Mesenchymal stem cell (in vitro differentiated cells and primary cell): ENCODE measurements at places on chromosomes 2 and 18.

GRCh38 chr2:217671871-217672270 is 330.9 kb downstream of the TNS1 start:
- no peaks in the 10 kb centered on the region for H3K4me1 ChIP-seq
- H3K27me3 ChIP-seq, result no peaks in the 10 kb centered on the region
- no peaks in the 10 kb centered on the region for H3K36me3 ChIP-seq
- no peak for DNase-seq
- H3K4me3 ChIP-seq, result no peak overlapping the region

DNA sequence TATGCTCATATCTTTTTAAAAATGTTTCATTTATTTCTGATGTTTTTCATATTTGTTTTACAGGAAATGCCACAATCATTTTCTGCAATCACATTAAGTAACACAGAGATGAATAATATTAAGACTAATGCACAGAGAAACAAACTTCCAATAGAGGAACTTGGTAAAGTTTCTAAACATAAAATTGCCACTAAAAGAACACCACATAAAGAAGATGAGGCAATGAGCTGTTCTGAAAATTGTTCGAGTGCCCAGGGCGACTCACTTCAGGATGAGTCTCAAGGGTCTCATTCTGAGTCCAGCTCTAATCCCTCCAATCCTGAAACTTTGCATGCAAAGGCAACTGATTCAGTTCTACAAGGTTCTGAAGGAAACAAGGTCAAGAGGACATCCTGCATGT is 70.4 kb downstream of the APLF start:
- H3K36me3 ChIP-seq, result no peaks in the 10 kb centered on the region
- H3K27me3 ChIP-seq, result no peaks in the 10 kb centered on the region
- DNase-seq, result peak; percentile 20
- H3K4me1 ChIP-seq, result no peaks in the 10 kb centered on the region
- H3K4me3 ChIP-seq, result no peak overlapping the region
- H3K27ac ChIP-seq, result no peak overlapping the region

DNA sequence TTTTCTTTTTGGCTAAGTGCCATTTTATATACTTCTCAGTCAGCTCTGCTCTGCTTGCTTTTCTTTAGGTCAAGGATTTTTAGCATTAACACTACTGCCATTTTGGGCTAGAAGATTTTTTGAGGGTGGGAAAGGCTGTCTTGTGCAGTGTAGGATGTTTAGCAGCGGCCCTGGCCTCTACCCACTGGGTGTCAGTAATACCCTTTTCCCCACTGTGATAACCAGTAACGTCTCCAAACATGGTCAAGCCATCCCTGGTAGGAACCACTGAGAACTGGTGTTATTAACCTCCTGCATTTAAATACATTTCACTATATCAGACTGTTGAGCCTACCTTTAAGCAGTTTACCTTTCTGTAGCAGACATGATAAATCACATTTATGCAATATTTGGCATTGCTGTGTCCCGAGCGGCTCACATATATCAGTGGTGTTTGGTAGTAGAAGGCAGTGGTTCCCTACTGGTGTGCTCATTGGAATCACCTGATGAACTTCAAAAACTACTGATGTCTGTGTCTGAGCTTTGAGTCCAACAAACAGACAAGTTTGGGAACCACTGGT is 70.5 kb downstream of the CEP192 start:
- H3K27ac ChIP-seq, result no peak overlapping the region
- no peak overlapping the region for H3K4me3 ChIP-seq
- peaks cover 68% of the 10 kb centered on the region for H3K36me3 ChIP-seq
- H3K27me3 ChIP-seq, result no peaks in the 10 kb centered on the region
- no peaks in the 10 kb centered on the region for H3K4me1 ChIP-seq
- no peak for DNase-seq

DNA sequence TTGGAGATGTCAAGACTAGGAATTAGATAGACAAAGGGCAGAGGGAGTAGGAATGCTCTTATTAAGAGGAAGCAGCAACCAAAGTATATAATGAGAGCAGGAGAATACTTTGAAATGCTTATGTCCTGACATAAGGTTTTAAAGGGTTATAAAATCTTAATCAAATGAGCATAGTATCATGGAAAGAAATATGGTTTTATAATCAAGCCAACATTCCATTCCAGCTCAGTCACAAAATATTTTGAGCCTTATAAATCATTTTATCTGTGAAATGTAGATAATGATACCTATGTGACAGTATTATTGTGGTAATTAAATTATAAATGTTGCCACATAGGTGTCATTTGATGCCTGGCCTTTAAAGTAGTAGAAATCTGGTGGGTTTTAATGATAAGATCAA is 17.6 kb downstream of the VSNL1 start:
- no peak for DNase-seq
- no peak overlapping the region for H3K4me3 ChIP-seq
- no peaks in the 10 kb centered on the region for H3K4me1 ChIP-seq
- H3K27ac ChIP-seq, result no peak overlapping the region

GRCh38 chr18:78792094-78792493 is 187.5 kb upstream of the SALL3 start:
- H3K27me3 ChIP-seq, result no peaks in the 10 kb centered on the region
- H3K4me1 ChIP-seq, result no peaks in the 10 kb centered on the region
- no peaks in the 10 kb centered on the region for H3K36me3 ChIP-seq
- no peak overlapping the region for H3K27ac ChIP-seq
- no peak overlapping the region for H3K4me3 ChIP-seq
- DNase-seq, result no peak
